Pulmonary artery endothelial cell (primary cell): ENCODE measurements at places on chromosomes 3 and 15. TPM values are rescaled to one million over a fixed set of nuclear protein-coding genes. Genes with fewer than 3 reads are reported as not detected.

DNA sequence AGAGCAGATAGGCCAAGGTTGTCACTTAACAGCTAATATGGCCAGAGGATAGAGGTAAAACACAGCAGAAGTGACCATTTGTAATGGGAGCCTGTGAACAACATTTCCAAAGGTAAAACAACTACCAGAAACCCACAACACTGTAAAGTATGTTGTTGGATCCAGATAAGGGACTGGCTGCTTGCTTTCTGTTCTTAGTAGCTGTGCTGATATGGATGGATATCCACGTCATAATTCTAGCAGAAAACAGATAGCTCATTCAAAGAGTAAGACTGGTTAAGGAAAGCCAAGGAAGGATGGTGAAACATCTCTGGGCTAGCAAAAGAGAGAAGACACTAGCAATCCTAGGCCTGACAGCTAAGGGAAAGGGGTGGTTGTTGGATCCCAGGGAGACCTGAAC, 36.9 kb upstream of the SPRED1 start:
- DNase-seq: no peak

GRCh38 chr15:64026591-64026990, 19.7 kb downstream of the DAPK2 start:
- no peak for DNase-seq

- no peak for DNase-seq
These were observed 549.2 kb upstream of the TBL1XR1 start for GRCh38 chr3:177746337-177746933.

DNA sequence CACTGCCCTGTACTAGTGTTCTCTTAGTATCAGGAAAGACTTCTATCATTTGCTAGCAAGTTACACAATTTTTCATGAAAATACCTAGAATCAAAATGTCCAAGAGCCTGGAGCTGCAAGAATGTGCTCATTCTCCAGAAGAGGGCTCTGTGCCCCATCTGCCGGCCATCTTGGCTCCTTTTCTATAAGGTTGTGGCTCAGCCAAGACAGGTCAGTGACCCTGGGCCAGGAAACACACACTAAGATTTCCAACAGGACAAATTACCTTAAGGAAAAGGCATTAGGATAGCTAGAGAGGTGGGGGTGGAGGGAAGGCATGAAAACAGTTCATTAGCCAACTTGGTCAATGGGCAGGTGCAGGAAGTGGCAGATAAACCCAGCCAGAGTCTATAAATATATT, 20.7 kb downstream of the TIMP4 start:
- DNase-seq: no peak

SLC22A14 gene
- total RNA-seq: under 0.01 and 0.14 TPM in 2 replicates

ITIH1 gene
- not detected in 2 replicates for total RNA-seq

SOX2 gene
- total RNA-seq: not detected in 2 replicates
